ENCODE measurements at places on chromosomes 6 and 20.

DNA sequence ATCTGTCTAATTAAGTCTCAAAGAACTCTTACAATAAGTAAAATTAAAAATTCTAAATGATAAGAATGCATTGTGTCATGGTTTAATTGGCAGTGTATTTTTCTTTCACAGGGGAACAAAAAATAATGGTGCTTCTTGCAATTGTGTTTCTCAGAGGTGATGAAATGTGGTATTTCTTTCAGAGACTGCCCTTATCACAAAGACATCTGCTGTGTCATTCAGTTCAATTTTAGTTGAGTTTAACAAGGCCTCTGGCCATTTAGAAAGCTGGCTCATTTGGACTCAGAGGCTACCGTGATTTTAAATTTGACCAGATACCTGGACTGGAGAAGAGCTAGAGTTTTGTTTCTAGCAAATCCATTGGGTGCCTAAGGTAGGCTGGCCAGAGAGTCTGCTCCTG lies 23.6 kb upstream of the ZNF831 start:
- DNase-seq, result no peak

- DNase-seq, result no peak
These were observed 211.9 kb upstream of the FUT9 start for GRCh38 chr6:95803889-95804288.

- no peak for DNase-seq
These were observed 45.4 kb upstream of the BMP6 start for GRCh38 chr6:7680393-7681075.

DNA sequence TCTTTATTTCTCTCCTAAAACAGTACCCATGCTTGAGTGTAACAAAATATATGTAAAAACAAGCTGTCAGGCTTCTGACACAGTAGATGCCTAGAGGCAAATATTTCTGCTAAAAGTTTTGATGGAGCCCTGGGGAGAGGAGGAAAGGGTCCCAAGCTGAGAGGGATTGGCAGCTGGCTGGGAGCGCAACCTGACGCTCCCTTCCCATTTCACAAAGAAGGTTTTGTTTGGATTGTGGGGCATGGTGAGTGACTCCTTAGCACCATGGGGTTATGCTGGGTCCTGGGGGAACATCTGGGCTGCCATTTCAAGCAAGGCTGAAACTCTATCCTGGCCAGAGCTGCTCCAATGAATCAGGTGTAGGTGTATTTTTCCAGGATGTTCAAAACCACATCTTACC lies 720.5 kb downstream of the MAFB start:
- no peak for DNase-seq

GRCh38 chr20:34082232-34082887 lies 29.7 kb downstream of the EIF2S2 start:
- no peak for DNase-seq

- no peak for DNase-seq
These were observed 202.8 kb downstream of the DLL1 start for GRCh38 chr6:170087941-170088581.

GRCh38 chr6:21386744-21387143 lies 206.8 kb upstream of the SOX4 start:
- DNase-seq, result no peak

DNA sequence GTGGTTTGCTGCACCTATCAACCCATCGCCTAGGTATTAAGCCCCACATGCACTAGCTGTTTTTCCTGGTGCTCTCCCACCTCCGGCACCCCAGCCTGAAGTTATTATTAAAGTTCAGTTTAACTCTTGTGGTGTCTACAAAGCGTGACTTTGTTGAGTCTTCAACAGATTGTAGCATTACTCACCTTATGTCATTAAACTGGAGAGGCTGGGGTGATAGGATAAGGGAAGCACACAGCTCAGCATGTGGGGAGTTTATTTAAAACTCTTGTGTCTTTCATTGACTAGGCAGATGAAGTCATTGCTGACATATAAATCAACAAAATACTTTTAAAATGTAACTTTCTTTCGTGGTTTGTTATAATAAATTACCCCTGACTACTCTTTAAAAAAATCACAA lies 84.7 kb upstream of the GCM1 start:
- peak; percentile 30 for DNase-seq

Data from fibroblast of upper back skin (primary cell).